ENCODE measurements at places on chromosomes 11 and 22.

DNA sequence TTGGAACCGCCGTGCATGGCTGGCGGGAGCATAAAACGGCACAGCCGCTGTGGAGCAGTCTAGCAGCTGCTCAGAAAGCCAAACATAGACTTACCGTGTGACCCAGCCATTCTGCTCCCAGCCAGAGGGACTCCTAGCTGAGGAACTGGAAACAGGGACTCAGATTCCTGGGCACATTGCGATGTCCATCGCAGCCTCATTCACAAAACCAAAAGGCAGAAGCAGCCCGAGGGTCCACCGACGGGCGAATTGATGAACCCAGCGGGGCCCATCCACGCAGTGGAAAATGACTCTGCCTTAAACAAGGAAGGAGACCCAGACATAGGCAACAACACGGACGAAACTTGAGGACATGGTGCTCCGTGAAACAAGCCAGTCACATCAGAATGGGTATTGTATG lies 5.7 kb upstream of the MUC5B start:
- DNase-seq, result no peak

DNA sequence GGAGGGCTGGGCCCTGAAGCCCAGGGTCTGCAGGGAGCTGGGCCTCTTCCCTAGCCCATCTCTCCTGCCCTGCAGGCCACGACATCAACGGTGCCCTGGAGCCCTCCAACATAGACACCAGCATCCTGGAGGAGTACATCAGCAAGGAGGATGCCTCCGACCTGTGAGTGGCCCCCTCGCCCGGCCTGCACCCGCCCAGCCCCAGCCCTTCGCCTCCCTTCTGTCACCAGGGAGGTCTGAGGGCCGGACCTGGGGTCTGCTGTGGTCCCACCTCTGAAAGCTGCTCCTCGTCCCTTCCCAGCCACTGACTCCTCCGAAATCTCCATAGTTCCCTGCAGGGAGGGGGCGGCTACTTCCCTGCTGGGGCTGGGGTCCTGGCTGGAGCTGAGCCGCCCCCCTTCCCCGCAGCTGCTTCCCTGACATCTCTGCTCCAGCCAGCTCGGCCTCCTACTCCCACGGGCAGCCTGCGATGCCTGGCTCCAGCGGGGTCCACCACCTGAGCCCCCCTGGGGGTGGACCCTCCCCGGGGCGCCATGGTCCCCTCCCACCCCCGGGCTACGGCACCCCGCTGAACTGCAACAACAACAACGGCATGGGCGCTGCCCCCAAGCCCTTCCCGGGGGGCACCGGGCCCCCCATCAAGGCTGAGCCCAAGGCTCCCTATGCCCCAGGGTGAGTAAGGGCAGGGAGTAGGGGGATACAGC lies 13.3 kb downstream of the MYRF start:
- no peak for DNase-seq

DNA sequence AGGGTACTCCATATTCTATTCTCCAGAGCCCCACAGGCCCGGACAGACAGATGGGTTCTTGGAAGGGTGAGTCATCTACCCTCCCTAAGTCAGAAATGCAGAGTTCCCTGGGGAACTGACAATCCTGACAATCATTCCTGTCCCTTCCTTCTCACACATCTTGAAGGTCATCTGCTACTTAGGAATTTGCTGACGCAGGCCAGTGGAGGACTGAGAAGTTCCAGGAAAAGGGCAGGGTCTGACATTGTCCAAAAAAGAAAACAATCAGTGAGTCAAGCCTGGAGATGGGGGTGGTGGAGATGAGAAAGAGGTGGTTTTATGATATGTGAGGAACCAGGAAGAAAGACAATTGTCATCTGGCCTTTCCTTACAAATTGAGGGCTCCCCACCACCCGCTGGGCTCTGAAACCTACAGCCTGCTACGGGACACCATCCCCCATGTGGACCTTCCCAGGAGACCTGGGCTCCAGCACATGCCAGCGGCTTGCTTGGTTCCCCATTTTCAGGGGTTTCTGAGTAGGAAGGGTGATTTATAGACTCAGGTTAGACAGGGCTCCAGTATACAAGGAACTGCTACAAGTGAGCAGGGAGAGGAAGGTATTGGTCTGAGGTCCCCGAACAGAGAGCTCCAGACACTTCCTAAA lies 12.9 kb downstream of the CD59 start:
- DNase-seq, result no peak

DNA sequence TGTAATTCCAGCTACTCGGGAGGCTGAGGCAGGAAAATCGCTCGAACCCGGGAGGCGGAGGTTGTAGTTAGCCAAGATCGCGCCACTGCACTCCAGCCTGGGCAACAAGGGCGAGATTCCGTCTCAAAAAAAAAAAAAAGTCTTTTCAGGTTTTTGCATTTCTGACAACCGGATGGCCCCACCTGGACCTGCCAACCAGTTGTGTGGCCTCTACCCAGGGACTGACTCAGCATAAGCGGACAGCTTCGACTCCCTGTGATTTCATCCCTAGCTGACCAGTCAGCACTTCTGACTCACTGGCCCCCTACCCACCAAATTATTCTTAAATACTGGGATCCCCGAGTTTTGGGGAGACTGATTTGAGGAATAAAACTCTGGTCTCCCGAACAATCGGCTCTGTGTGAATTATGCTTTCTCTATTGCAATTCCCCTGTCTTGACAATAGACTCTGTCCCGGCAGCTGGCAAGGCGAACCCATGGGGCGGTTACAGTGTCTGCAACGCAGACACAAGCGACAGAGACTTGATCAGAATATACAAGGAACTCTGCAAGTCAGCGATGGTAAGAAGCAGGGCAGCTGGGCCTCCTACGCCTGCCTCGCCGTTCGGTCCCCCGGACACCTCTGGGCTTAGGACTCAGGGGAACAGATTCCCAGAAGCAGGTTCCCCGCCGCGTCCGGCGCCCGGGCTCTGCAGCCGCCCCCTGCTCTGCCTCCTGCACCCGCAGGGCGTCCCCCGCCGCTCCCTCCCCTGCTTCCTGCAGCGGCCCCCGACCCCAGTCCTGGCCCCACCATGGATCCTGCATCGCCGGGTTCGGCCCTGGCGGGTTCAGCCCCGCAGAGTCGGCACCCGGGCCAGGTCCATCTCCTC lies 741 bp upstream of the TALDO1 start:
- DNase-seq, result no peak

- DNase-seq, result no peak
Measured at GRCh38 chr11:116173941-116174911, 598.6 kb downstream of the BUD13 start.

- no peak for DNase-seq
Measured at GRCh38 chr11:94519478-94520084, 7.3 kb downstream of the C11orf97 start.

DNA sequence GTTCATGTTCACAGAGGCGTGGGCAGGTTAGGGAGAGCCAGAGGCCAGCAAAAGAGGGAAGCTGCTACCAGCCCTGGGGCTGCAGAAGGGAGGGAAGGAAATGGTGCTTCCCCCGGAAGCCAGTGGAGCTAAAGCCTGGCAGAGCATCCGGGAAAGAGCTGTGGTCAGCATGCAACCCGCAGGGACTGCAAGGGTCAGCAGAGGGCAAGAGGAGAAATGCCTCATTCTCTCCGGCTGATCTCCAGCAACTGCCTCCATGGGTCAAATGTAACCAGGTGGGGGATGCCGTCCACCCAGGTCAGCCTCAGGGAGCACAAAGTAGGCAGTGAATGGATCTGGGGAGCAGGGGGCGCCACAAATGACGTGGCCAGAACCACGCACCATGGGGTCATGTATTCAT lies 36.9 kb upstream of the PRR5 start:
- DNase-seq, result no peak

DNA sequence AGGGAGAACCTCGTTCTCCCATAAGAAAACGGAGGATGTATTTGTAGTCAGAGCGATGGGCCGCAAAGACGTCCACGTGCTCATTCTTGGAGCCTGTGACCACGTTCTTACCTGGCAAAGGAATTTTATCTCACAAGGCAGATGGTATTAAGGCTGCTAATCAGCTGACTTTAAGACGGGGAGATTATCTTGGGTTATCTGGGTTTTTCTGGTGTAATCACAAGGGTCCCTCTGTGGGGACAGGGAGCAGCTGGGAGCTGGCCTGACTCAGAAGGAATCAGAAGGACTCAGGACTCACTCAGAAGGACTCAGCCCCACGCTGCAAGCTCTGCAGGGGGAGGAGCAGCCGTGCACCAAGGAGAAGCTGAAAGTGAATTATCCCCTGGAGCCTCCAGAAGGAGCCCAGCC lies 7.5 kb upstream of the SIGIRR start:
- no peak for DNase-seq

DNA sequence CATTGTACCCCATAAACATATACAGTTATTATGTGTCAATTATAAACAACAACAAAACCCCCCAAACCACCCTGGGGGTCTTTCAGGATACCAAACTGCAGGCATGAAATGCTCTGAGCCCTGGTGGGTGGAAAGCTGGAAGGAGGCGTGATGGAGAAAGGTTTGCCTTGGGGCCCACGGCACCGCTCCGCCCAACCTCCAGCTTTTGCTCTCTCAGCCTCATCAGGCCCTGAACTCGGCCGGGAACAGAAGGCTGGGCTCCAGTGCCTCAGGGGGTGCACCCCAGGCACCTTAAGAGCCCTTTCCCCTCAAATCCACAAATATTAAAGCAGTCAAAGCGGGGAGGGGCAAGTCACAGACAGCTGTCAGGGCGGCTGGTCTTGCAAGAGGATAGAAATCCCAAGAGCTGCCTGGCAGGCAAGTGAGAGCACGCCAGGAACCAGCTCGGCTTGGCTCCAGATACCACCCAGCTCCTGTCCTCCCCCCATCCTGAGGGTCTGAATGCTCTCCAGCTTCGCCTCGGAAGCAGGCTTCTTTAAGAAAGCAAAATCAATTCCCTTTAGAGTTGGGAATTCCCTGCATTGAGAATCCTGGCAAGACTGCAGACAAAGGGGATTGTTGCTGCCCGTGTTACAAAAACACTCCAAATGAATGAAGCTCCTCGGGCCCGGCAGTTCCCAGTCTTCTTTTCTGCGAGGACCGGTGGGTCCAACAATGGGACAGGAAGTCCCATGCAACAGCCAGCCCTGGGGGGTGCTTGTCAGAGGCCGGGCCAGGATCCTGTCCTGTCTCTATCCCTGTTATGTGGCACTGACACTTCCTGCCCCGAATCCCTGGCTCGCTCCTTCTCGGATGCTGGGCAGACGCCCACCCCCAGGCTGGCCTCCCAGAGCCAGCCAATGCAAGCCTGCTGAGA lies 80.8 kb downstream of the NAT10 start:
- no peak for DNase-seq

- DNase-seq, result peak; percentile 14
Measured at GRCh38 chr22:29359469-29359868, 28.9 kb downstream of the AP1B1 start.

DNA sequence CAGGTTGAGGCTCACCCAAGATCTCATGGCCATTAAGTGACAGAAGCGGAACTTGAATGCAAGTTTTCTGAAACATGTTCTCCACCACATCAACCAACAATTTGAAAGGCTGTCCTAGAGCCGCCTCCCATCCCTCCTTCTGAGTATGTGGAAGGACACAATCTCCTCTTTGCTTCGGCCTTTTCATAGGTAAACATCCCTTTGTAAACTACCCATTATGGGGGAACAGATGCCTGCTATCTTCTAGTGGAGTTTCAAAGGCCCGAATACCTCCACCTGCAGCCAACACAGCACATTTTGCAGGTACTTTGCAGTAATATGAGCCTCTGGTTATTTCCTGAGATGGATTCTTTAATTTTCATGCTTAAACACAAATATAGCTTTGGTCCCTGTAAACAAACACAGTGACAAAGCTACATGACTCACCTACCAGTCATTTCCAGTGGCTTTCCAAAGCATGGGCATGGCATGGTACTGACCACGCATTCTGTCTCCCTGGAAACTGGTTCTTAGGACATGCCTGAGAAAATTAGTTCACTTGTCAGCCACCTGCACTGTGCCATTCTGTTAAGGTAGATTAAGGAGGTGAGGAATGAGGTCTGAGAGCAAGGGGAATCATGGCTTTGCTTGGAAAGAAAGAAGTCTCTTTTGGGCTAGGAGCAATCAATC lies 60.2 kb downstream of the EHF start:
- DNase-seq, result no peak

DNA sequence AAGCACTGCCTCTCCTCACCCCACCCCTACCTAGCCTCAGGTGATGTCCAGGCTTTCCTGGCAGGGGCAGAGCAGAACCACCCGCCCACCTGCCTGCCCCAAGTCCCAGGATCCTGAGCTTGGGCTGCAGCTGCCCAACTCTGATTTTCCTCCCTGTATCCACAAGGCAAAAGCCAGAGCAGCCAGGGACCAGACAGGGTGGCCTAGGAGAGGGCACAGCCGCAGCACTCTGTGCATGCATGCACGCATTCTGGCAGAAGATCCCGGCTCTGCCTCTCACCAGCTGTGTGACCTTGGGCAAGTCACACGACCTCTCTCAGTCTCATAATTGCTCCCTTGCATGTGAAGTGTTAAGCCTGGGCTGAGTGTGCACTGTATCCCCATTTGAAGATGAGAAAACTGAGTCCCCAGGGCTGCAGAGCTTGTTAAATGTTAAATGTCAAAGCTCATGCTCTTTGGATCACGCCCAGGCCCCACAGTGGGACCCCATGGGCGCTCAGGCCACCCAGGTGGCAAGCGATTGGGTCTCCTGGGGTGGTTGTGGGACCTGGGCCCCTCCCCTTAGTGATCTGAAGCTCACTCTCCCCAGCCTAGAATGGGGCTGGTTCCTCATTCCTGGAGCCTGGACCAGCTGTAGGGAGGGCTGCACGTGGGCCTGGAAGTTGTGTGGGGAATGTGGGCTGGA lies 2.8 kb upstream of the CARNS1 start:
- no peak for DNase-seq

GRCh38 chr11:26053966-26054365 lies 278.0 kb upstream of the ANO3 start:
- no peak for DNase-seq

DNA sequence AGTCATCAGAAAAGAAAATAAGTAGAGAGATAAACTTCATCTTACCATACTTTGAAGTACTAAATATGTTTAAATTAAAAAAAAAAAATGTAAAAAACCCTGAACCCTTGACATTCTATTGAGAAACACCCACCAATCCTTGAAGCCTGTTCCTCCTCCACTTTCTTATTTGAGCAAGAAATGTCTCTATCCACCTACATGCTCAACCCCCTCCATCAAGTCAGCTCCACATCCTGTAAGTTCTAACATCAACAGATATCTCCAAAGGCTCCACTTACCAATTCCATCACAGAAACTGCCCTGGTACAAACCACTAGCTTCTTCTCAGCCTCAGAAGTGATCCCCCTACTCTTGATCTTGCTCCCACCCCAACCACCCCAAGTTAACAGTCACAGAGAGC lies 32.5 kb upstream of the FAT3 start:
- DNase-seq, result no peak

GRCh38 chr22:31080164-31080847 lies 812 bp upstream of the SMTN start:
- no peak for DNase-seq

DNA sequence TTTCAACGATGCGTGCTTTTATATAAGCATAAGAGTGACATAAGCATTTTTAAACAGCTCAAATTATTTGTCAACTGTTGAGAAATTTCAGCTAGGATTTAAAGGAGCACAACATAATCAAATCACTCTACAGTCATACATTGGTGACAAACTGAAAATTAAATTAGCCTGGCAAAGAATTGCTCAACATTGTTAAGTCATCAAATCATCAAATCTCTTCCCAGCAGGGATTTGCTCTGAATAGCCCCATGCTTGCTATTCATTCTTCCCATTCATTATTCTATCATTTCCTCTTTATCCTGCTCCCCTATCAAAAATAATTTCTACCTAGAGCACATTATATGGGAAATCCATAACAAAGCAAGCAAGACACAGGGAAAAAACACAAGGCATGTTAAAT lies 198.7 kb upstream of the LUZP2 start:
- no peak for DNase-seq

GRCh38 chr11:9567401-9567800 lies 6.1 kb upstream of the WEE1 start:
- no peak for DNase-seq

GRCh38 chr11:19881177-19881576 lies 168.5 kb downstream of the NAV2 start:
- DNase-seq, result no peak
